HAP-1 (cell line): ENCODE measurements at places on chromosomes 16 and 17.

DNA sequence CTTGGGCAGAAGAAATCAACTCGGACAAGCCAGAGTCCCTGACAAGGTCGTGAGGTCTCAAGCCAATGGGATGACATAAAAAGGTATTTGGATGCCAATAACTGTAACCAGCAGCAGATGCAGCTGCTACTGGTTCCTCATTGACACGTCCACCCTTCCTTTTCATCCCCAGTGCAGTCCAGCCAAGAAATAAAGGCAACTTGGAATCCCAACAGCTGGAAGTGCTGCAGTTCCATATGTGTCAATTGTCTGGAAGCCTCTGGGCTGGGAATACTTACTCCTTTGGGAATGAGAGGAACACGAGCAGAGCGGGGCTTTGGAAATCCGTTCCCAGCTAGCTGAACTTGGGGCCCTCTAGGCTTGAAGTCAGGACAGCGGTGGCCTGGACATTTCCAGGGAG, 360.4 kb upstream of the ZFHX3 start:
- DNase-seq = no peak

GRCh38 chr17:65061646-65062045, 5.1 kb upstream of the GNA13 start:
- DNase-seq = no peak

DNA sequence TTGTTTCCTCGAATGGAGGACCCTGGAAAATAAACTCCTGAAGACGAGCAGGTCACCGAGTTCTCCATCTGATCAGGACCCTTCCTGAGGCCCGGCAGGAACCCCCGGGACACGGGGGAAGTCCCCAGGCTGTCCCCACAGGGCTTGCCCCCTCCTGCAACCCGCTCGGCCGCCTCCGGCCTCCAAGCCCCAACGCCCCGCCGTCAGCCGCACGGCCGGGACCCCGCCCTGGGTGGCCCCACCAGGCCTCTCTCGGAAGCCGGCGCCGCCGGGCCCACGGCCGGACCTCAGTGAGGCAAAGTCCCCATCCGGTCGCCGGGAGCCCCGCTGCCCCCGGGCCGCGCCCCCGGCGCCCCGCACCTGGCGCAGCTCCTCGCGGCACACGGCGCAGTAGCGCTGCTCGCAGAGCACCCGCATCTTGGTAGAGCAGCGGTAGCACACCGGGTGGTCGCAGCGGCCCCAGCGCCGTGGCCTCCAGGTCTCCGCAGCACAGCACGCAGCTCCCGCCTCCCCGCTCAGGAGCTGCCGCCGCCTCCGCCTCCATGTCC, 383 bp downstream of the ZNF598 start:
- no peak for DNase-seq

GRCh38 chr17:18020971-18021370, 18.0 kb downstream of the ATPAF2 start:
- no peak for DNase-seq

DNA sequence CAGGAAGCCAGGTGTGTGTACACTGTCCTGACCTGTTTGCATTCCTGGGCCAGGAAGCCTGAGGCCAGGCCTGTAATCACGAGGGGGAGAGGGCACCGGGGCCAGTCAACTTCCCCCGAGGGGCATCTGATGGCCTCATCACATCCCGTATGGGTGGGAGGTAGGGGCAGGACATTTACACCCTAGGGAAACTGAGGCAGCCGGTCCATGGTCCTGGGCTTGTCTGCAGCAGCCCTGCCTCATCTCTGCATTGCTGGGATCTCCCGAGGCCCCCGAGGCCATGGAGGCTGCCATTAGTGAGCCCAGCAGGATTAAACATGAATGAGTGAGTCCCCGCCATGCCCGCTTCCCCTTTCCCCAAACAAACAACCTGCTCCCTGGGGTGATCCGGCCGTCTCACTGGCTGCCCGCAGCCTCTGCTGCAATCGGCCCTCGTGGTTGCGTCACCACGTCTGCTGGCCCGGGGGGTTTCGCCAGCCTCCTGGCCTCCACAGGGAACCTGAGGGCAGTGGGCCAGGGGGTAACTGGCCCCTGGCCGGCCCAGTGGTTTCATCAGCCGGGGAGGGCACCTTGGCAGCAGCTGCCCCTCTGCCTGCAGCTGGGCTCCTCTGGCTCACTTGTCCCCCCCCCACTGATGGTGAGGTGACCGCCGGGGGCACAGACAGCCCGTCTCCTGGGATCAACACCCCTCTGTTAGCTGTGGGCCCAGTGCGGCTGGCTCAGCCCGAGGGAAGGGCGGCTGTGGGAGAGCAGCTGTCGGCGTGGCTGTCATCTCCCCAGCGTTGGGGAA, 88.3 kb upstream of the GSE1 start:
- no peak for DNase-seq
